ENCODE measurements at places on chromosomes 4 and X. TPM values are rescaled to one million over a fixed set of nuclear protein-coding genes. Genes with fewer than 3 reads are reported as not detected.

SMIM31 gene
- polyA plus RNA-seq = 23.4 TPM

- no peak for DNase-seq
Observed at GRCh38 chr4:40183615-40184411, 13.0 kb upstream of the RHOH start.

NDP gene
- 0.54 TPM for polyA plus RNA-seq

GRCh38 chrX:43165343-43165920 is 387.5 kb upstream of the PPP1R2C start:
- DNase-seq = no peak

DNA sequence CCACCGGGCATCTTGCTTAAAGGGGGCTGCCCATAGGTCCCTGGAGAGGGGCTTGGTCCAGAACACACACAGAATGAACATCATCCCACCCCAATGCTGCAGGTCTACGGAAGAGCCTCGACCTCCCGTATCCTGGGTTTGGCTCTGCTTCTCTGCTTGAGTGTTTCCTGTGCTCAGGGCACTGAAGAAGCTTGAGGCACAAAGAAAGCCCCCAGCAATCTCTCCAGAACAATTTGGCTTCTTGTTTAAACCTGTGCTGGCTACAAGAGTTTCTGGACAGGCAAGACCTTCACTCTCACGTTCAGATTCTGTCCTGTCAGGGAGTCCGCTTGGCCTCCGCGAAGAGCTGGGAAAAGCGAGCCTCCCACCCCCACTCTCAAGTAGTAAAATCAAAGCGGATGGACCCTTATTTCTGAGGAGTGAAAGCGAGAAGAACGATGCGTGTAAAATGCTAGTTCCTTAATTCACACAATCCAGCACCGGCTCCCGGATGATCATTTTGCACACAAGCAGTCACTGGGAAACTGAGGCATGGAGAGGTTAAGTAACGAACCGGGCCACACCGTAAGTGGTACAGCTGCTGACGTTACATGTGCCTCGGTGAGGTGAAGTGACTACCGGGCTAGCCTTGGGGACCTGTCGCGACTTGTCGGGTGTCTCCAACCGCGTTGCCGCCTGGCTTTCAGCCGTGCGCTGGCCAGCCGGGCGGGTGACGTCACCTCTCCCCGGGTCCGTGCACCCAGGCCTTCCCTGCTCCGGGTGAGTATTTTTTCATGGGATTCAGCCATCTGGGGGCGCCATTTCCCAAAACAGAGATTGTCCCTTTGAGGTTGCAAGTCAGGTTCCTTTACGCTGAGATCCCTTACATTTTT is 3.1 kb upstream of the SFRP2 start:
- no peak for DNase-seq

DNA sequence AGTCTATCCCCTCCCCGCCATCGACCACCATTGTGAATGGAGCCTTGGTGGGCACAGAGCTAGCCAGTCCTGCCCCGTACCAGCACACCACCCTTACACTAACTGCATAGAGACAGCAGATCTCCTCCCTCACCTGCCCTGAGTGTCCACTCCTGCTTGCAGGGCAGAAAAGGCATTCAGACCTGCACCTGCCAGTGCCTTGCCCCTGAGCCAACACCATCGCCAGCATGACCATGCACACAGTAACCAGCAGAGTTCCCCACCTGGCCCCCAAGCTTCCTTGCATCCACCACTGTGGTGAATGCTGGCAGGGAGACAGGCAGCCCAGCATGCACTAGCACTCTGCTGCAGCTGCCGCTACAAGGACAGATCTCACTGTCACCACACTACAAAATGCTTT is 397.1 kb downstream of the KLHL4 start:
- no peak for DNase-seq

- DNase-seq = no peak
Observed at GRCh38 chr4:148090503-148091476, 351.4 kb downstream of the NR3C2 start.

DNA sequence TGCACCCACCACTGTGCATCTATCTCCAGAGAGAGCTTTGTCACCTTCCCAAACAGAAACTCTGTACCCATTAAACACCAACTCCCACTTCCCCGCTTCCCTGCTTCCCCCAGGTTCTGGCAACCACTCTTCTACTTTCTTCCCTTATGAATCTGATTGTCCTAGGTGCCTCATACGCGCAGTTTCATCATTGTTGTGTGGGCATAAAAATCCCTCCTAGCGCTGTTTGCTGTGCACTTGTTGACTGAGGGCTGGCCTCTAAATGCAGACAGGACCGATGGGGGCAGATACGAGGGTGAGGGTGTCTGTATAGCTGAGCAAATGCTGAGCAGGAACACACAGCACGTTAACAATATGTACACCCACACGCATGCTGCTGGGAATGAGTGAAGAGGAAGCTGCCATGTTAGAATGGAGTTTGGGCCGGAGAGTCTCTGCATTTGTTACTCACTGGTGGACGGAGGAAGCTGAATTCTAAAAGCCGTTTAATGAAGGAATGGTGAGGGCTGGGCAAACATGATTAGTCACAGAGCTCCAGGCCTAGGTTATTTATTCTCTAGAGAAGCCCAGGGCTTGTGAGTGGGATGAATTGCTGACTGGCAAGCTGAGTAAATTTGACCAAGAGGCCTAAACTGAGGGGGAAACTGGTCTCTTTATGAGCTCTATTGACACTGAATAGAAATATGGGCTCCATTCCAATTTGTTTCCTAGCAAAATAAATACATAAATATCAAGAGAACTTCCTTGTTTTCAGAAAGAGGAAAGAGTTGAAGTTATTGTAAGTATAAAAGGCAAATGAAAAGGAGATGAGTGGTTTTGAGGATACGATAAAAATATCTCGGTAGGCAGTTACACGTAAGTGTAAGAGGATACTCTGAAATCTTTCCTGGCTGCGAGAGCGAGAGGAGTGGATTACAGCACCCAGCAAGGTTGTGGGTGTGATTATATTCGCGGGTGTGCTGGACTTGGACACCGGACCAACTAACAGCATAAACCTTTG is 95.9 kb upstream of the RPS6KA3 start:
- no peak for DNase-seq

DNA sequence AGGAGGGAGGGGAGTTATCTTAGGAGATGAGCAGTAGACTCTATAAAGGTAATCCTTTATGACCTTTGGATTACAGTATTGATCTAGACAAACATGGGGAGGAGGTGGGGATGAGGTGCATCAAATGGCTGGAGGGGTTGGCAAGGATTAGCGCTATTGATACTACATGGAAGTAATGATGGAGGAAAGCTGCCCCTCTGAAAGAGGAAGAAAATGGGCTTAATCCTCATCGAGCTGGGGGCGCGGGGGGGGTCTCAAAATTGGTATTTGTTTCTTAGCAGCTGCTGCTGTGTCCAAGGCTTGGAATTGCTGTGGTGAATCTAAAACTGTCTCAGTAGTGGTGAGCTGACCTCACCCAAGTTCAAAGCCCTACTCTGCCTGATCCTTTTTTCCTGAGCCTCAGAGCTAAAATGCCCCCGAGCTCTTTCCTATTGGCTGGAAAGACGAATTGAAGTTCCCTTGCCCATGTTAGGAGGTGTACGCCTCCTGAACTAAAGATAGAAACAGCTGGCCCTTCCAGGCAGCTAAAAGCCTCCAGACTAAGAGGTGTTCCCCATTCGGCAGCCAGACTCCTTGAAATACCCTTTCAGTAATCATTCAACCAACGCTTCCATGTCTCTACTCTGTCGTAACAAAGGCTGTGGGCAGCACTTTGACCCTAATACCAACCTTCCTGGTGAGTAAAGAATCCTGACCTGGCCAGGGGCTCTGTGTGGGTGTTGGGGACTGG is at the start of gene ITGB1BP2:
TSS of gene ITGB1BP2 (plus strand) at position 556 of the 730 bp plus-strand sequence. CDS start at position 613, 57 bp downstream.
- DNase-seq = peak; percentile 64

GLOD5 gene
- 3.9 TPM for polyA plus RNA-seq

- DNase-seq = no peak
Observed at GRCh38 chrX:148270499-148270898, 229.9 kb upstream of the AFF2 start.

DNA sequence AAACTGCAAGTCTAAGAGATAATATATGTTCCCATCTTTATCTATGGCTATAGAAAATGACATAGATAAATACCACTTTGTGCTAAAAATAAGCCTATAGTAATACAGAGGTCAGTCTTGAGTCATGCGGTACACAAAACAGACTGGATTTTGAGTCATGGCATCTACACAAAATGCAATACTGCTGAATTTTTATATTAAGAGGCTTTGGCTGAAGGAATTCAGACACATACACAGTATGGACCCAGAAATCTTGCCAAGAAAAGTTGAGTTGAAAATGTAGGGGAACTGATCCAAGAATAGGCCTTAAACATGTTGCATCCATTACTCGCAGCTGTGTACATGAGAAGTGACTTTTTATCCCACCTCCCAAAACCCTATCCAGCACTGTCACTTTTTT is 184.4 kb downstream of the TENM3 start:
- no peak for DNase-seq

NFXL1 gene
- polyA plus RNA-seq = 15.0 TPM
